Fibroblast of skin of right biceps (primary cell): ENCODE measurements at places on chromosomes 2 and 18.

DNA sequence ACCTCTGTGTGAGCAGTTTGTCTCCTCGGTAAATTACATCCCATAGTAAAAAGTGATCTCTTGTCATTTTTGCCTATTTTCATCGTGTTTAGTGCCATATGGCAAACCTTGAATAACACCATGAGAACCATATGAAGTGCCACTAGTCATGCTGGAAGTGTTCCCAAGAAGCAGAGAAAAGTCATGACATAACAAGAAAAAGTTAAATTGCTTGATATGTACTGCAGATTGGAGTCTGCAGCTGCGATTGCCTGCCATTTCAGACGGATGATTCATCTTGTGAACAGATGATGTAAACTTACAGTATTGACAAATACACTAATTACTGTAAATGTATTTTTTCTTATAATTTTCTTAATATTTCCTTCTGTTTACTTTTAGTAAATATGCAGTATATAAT, 846.7 kb downstream of the BCL11A start:
- DNase-seq, result no peak

- peak; percentile 13 for DNase-seq
Measured at GRCh38 chr2:142290931-142291330, 160.1 kb upstream of the LRP1B start.

GRCh38 chr2:205849136-205849535, 166.8 kb downstream of the NRP2 start:
- DNase-seq, result no peak

DNA sequence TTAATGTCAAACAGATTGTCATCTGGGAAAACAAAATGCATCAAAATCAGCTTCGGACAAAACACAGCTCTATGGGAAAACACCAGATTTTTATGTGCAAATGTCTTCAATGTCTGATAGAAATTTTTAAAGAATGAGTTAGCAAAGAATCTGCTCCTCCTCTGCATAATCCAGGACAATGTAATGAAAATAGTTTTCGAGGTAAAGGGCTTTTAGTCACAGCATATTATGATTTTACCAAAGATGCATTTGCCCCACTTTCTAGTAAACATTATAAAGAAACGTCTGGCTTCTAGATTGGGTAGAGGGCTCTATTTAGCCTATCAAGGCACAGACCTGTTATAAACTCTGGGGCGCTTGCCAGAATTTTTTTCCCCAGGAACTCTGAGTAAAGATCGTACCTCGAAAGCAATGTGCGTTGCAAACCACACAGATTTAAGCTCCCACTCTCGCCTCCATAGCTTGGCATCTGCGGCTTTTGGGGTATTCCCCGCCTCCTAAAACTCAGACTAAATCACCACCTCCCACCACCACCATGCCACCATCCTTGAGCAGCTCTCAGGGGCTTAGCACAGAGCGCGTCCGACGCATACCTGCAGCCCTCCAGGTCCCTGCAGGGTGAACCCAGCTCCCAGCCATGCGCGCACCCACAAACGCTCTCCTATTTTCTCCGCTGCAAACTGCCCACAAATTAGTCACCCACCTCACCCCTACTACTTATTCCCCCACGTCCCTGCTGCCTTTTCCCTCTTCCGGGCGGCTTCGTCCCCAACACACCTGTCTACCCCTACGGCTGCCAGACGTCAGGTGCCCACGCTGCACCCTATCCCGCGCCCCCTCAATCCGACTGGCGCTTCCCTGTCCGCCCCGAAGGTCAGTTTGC, 829 bp downstream of the ACVR1C start:
- peak; percentile 49 for DNase-seq

DNA sequence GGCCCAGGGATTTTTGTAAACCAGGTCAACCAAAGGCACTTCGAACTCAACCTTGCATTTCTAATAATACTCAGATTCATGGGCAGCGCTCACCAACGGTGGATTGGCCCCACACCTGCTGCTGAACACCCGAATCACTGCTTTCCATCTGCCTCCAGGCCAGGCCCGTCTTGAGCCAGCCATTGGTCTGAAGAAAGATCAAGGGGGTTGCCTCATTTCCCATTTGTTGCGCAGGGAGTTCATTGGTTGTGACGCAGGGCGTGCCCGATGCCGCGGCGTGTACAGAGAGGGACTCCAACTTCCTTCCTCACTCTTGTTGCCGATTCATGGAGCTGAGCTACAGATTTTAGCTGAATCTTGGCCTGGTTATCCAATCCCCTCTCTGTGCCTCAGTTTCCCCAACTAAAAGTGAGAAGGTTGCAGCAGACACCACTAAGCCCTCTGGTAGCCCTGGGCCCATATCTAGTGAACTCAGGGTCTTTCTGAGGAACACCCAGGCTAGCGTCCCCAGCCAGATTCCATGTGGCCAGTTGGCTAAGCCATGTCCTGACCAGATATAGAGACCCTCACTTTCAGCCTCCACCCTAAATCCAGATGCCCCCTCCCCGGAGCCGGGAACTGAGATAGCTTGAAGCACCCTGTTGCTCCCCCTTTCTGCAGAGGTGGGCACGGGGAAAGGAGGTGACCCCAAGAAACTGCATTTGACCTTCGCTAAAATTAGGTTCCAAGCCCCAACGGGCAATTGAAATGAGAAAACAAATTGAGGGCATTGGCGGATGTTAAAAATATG, 60.9 kb upstream of the HPCAL1 start:
- DNase-seq, result no peak

GRCh38 chr18:46623541-46623940, 33.5 kb downstream of the LOXHD1 start:
- no peak for DNase-seq

DNA sequence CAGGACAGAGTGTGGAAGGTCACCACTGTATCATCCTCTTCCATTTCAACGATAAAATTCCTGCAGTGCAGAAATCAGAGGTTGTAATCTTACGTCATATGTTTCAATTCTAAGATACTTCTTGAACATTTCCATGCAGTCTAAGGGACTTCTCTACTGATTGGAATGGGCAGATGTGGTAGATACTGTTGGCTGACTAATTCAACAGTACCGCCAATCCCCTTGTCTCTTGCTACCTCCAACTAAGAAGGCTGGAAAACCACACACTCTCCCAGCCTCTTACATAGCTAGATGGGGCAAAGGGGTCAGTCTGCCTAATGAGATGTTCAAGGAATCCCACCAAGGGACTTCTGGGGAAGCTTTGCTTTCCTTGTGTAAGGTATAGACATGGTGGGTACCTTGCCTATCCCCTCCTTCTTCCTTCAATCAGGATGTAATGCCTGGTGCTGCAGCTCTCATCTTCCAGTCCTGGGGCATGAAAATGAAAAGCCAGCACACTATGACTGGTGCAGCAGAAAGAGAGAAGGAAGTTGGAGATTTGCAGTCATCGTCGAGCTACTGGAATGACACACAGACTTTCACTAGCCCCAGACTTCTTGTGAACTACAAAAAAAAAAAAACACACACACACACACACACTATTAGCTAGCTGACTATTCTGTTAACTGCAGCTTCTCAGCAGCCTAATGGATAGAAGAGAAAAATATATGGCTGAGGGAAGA, 84.1 kb downstream of the ALPK2 start:
- peak; percentile 29 for DNase-seq
